ENCODE measurements at places on chromosomes 2 and 18.

GRCh38 chr2:181106789-181107627, 126.6 kb downstream of the UBE2E3 start:
- DNase-seq: no peak

DNA sequence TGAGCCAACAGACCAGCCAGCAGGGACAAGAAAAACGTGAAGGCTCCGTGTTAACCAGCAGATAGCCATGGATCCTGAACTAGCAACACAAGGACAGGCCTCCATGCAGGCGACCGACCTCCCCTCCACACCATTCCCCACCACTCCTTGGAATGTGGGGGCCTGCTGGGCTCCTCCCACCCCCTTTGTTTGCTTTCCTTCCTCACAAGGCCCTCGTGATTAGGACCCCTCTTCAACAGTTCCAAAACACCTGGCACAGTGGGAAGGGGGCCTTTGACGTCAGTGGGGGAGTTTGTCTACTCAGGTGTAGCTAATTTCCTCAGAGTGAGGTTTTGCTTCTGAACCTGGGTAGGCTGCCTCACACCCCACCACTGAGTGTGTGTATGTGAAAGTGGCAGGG, 37.8 kb downstream of the SLC14A2 start:
- no peak for DNase-seq

DNA sequence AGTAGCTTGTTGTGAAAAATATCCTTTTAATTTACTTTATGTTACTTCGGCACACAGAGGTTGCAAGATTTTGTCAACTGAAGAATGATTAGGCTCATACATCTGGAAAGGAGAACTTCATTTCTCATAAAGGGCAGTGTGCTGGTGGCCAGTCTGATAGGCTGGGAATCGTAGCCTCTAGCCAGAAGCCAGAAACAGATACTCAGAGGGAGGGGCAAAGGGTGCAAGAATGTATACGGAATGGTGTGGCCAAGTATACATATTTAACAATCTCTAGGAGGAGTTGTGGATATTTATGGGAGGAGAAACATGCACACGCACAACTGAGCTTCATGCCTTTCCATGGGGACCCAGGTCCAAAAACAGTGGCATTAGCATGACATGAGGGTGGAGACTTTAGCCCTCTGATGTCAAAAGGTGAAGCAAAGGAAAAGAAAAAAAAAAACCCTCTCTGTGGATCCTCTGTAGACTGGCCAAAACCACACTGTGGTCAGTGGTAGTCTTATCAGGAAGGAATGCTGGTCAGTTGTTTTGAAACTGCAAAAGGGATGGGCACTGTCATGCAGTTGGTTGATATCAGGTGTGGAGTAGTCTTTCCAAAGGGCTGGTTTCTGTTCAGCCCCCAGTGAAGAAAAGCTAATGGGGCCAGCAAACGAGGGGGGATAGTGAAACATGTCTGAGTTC, 34.9 kb upstream of the APCDD1 start:
- no peak for DNase-seq

DNA sequence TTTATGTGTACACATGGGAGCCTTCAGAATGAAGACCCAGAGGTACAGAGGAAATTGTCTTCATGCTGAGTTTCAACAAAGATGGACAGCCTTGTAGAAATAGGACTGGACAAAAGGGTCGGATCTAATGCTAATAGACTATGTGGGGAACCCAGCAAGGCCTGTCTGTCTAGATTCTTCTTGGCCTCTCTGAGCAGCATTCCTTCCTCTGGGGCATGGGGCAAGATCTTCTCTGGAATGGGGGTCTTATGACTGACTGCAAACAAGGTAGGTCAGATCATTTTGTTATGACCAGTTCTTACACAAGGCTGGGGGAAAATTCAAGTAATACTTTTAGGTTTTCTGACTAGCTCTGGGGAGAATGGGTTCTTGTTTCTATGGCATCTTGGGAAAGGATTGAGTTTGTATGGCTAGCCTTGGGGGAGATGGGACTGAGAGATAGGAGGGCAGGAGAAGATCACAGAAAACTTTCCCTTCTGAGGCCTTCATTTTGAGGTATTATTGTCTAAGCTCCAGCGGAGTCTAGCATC, 14.3 kb downstream of the SPATA3 start:
- no peak for DNase-seq

DNA sequence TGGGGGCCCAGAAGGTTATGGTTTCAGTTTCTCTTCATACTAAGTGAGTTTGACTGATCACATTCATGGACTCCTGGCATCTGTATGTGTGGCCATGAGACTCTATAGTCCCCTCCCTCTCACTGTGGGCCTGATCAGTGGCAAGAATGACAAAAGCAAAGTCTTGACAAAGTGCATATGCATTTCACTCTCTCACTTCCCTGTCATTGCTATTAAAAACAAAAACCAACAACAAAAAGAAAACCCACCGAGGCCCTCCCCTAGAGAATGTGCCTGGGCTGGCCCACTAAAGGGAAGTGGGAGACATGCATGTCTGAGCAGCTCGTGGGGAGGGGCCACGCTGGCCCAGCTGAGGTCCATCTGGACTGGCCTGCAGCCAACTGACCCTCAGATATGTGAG, 600.1 kb upstream of the RAB6C start:
- no peak for DNase-seq
